H7 (cell line): ENCODE measurements at places on chromosomes 2 and 18. TPM values are rescaled to one million over a fixed set of nuclear protein-coding genes. Genes with fewer than 3 reads are reported as not detected.

The RUFY4 gene
- not detected in 2 replicates for total RNA-seq

The ICOS gene
- total RNA-seq, result not detected in 2 replicates

The ZFP36L2 gene
- 9.5 and 12.0 TPM in 2 replicates for total RNA-seq

The ODC1 gene
- 95.6 and 175 TPM in 2 replicates for total RNA-seq

The PPP1R1C gene
- total RNA-seq, result 0.89 and 1.3 TPM in 2 replicates

- DNase-seq, result no peak
Measured at GRCh38 chr2:98311090-98311489, 35.2 kb upstream of the CNGA3 start.

DNA sequence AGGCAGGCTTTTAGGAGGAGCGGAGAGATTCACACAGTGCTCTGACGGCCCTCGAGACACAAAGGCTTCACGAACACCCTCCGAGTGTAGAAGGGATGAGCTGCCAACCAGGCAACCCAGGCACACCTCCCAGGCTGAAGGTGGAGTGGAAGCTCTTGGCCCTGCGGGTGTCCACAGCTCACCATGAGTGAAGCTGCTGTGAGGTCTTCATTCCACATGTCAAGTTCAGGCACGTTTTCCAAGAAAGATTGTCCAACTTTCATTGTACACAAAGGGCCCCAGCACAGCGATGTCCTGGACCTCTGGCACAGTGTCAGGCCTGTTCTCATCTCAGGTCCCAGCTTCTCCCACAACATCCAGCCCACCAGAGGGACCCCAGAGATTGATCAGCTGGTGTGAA is 13.4 kb downstream of the PARD6G start:
- DNase-seq, result no peak

DNA sequence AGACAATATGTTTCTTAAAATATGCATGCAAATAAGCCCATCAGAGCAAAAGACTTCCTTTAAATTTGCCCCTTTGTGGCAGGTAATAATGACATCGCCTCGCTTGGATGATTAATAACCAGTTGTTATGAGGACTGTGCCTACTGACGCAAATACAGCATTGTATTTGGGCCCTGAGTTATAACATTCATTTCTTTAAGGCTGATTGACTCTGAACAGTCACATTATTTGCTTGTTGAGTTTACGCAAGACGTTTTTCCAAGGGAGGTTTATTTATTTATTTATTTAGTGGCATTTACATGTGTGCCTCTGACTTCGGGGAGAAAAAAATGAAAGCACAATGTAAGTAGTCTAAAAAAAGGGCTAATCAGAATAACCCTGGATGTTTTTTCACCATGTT is 88.3 kb downstream of the SLC8A1 start:
- no peak for DNase-seq

DNA sequence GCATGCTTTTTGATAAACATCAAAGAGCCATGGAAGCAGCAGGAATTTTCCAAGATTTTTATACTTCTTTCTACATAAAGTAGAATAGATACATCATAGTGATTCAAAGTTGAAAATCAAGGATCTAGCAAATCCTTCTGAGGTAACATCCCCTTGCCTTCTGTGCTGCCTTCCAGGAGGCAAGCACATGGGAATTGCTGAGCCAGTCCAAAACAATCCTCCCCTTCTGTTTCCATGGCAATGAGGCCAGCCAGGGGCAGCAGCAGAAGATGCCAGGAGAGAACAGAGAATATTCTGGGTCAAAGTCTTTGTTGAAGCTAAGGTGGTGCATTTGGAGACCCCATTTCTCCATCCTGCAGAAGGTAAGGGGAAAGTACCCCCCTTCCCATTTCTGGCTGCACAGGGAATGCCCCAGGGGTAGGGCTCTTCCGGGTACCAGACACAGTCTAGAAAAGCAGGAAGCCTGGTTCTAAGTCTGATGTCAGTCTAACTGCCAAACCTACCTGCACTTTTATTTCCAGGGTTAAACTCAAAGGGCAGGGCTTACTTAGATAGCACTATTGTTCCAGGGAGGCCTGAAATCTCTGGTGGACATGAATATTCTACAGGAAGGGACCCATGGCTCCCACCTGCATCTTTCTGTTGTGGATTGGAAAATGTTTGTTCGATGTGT is 22.1 kb downstream of the CENPA start:
- DNase-seq, result peak; percentile 38
